ENCODE measurements at places on chromosomes 5 and 9.

DNA sequence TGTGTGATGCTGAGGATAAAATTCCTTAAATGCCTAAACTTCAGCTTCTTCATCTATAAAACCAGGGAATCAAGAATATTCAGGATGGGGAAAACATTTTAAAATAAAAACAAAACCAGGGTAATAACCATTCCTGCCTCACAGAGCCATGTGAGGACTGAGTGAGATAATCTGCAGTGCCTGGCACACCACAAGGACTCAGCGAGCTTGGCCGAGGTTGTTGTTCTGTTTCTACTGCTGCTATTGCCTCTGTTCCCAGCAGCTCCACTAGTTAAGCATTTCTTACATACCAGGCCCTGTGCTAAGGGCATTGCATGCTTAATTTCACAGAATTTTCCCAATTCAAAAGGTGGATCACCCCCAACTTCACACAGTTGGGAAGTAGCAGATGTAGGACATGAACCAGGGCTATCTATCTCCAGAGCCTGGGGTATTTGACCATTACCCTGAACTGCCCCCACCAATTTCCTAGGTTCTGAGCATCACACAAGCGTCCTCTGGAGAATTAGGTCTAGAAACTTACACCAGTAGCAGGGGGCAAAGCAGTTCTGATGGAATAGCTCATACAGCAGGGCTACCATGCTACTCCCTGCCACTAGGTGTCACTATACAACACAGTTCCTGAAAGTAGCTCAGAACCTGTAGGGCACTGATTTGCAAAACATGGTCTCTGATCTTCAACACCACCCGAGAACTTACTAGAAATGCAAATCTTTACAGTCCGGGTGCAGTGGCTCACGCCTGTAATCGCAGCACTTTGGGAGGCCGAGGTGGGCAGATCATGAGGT lies 74.3 kb downstream of the LRSAM1 start:
- no peak for DNase-seq

GRCh38 chr5:67350618-67351201 lies 154.1 kb upstream of the CD180 start:
- DNase-seq = no peak

GRCh38 chr9:97186493-97186892 lies 121.0 kb upstream of the CCDC180 start:
- DNase-seq = no peak

- no peak for DNase-seq
These were observed 582.6 kb downstream of the NR2F1-AS1 start for GRCh38 chr5:92998456-92998855.

DNA sequence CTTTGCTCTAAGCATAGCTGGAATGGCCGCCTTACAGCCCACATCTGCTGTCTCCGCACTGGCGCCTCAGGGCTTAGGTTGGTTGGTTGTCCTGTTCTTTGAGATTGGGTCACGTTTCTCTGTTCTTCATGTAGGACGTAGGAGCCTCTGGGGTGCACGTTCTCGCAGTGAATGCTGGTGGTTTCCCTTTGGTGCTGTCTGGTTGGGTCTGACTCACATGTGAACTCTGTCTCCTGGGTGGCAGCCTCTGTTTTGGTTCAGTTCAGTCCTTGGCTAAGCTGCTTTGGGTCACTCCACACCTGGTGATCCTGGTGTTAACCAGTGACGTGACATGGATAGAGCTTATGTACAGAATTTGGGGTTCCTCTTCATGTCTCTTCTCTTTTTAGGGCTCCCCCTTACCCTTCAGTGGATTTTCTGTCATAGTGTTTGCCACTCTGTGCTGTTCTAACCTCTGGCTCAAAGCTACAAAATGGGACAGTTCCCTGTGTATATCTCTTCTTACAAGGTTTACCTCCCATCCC lies 12.6 kb upstream of the LPCAT1 start:
- DNase-seq = peak; percentile 82

DNA sequence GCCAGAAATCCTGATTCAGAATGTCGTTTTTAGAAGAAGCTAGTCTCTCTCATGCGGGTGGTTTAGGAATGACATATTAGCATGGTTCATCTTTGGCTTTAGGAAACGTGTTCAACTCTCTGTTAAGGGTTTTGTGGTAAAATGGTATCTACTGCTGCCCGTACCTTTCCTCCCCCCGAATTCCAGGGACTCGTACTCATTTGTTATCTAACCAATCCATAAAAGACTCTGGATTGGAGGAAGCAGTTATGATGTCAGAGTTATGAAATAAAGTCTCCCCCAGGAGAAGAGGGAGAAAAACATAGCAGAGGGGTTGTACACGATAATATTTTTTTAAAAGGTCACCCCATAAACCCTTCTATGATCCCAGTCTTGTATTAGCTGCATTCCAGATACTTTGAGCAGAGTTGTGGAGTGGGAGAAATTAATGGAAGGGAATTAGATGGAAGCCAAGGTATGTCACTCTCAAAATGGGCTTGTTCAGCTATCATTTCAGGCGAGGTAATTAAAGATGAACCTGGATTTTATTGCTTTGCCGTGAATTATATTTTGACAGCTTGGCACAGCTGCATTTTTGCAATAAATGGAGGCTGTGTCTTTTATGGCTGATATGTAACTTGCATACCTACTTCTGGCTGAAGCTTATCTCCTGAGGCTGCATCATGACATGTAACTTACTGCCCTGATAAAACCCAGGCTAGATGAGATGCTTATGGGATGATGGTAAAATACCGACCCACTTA lies 31.3 kb downstream of the RAI14 start:
- no peak for DNase-seq

DNA sequence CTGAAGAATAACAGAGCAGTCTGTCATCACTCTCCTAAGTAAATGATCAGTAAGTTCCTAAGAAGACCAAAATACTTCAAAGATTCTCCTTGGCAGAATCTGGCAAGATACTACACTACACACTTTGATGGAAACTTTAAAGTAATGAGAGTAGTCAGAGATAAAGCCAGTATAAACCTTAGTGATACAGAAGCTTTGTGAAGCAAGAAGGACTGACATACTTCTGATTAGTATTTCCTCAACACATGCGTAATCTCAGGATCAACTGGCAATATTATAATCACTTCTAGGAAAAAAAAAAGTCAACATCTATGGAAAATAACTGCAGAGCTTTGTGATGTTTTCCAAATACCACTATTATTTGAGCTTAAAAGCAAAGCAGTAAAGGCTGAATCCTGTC lies 34.0 kb upstream of the ADAMTS19 start:
- no peak for DNase-seq

- DNase-seq = peak; percentile 59
These were observed 93.2 kb downstream of the ZFAND5 start for GRCh38 chr9:72271613-72272478.

- no peak for DNase-seq
These were observed 507.3 kb upstream of the TNC start for GRCh38 chr9:115625251-115625650.

- DNase-seq = peak; percentile 66
These were observed 10.5 kb upstream of the TRIM36 start for GRCh38 chr5:115180165-115180709.

DNA sequence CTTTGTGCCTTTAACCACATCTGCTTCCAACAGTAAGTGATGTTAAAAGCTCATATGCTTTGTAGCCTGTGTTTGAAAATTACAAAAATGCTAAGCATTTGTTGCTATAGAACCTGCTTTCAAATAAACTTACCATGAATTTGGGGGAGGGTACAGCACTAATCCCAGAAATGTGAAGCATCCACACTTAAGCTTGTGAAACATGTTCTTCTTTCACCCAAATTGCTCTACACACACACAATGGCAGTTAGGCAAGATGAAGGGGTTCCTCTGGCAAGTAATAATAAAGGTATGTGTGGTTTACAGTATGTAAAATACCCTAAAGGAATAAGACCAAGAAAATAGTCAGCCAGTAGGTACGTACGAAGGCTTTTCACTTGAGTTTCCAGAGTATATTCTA lies 165.6 kb downstream of the SMARCA2 start:
- no peak for DNase-seq

- DNase-seq = no peak
These were observed 30.0 kb upstream of the IL6ST start for GRCh38 chr5:56024810-56025150.

DNA sequence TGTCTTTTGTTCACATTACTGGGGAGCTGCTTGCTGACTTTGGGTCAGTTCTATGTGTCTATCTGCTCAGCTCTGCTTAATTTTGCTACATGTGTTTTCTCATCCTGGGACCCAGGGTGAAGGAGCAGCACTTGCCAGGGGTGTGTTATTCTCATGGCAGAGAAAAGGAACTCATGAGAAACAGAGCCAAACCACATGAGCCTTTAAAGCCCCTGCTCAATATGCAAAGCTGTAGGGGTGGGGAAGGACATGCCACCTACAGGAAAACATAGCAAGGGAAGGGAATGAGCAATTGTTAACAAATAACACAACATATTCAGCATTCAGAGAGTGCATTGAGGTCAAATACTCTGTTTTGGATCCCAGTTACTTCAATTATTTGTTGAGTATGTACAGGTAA lies 290.9 kb downstream of the CDK5RAP2 start:
- no peak for DNase-seq

DNA sequence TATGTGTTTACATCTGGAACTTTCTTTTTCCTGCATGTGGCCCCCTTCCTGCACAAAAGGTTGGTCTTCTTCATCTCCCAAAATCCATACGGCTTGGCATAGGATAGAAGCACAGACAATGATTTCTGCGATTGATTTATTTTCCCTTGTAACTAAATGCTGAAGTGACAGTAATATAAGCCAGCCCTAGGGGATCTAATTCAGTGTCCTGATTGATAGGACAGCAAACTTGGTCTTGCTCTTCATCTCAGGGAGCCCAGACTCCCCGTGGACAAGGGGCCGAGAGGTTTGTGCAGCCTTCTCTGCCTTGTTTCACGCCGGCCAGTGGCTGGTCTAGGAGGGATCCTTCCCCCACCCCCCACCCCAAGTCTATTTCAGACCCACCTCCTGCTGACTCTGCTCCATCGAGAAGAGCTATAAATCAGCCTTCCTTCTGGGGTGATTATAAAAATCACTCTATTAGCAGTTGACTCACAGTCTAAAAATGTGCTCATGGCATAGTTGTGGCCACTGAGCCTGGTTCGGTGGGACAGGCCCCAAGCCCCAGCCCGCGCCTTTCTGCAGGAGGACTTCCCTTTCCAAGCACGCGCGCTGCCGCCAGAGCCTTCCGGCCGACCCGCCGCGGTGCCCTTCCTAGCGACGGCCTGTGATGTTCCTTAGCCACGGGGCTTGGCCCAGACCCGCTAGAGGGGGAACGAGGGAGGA lies 89.8 kb upstream of the COL5A1 start:
- DNase-seq = no peak

DNA sequence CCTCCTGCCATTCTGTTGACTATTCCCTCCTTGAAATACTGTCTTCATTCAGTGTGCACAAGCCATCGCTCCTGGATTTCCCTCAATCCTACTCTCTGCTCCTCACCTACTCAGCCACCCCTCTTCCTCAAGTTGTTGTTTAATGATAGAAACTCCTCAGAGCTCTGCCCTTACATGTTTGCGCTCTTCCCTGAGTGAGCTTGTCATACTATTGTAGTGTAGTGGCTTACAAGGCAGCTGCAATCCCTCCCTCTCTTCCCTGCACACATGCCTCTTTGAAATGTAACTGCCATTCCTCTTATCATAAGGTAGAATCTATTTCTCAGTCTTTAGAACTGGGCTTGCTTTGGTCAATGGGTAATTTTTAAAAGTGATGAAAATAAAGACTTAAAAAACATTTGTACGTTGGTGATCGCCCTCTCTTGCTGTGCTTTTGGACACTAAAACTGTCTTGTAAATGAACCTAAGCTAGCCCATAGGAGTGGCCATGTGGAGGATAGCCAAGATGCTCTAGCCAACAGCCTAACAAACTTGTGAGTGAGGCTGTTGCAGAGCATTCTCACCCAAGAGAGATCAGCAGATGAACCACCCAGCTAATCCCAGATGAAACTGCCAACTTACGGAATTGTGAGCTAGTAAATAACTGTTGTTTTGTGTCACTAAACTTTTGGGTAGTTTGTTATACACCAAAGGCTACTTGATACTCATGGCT lies 18.1 kb upstream of the SMAD5 start:
- DNase-seq = no peak

DNA sequence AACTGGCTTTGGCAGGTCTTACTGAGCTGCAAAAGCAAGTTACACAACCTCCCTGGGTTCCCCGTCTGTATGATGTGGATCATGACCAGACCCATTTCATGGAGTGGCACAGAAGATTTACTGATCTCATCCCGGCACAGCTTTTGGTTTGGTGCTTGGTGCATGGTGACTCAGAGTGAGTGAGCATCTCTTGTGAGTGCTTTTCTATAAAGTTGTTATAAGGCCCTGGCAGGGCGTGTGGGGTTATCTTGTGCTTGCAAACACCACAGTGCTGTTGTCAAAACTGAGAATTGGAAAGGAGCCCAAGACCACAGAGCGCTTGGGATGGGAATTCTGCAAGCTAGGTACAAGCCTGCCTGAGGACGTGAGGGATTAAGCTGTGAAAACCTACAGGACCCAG lies 425.2 kb downstream of the GADD45G start:
- no peak for DNase-seq

- DNase-seq = no peak
These were observed 83.5 kb downstream of the SLC1A1 start for GRCh38 chr9:4573634-4574389.

DNA sequence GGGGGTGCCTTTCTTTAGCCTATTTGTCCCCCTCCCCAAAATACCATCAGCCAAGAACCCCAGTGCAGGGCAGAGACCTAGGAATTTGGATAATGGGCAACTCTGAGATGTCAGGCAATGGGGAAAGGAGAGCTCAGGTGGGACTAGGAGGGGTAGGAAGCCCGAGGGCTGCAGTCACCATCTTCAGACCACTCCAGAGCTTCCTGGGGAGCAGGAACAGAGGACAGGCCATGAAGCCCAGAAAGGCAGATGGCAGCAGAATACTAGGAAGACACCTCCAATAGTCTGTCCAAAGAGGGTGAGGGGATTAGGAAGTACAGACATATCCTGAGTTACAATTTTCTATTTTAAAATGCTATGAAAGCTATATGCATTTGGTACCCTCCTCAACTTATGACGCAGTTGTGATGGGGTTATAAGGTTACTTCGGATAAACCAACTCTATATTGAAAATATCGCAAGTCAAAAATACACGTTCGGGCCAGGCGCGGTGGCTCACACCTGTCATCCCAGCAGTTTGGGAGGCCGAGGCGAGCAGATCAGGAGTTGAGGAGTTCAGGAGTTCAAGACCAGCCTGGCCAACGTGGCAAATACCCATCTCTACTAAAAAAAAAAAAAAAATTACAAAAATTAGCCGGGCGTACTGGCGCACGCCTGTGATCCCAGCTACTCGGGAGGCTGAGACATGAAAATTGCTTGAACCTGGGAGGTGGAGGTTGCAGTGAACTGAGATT lies 34.6 kb upstream of the IL17B start:
- DNase-seq = no peak

DNA sequence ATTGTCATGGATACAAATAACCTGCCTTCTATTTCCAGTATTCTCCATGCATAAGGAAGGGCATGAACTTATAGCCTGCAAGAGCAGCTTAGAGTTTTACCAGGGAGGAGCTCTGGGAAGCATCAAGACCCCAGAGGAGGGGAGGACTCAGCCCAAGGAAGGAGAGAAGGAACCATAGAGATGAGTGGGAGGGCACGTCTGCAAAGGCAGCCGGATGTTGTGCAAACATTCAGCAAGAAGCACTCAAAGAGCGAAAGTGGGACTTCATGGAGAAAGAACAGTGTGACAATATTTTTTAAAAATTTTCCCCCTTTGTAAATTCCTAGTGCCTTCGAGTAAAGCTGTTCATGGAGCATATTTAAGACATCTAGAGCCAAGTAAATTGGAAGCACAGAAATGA lies 270.1 kb upstream of the PTGER4 start:
- no peak for DNase-seq

GRCh38 chr5:141811287-141812155 lies 66.7 kb downstream of the PCDH1 start:
- DNase-seq = peak; percentile 59
